ENCODE measurements at places on chromosomes 4 and X.

DNA sequence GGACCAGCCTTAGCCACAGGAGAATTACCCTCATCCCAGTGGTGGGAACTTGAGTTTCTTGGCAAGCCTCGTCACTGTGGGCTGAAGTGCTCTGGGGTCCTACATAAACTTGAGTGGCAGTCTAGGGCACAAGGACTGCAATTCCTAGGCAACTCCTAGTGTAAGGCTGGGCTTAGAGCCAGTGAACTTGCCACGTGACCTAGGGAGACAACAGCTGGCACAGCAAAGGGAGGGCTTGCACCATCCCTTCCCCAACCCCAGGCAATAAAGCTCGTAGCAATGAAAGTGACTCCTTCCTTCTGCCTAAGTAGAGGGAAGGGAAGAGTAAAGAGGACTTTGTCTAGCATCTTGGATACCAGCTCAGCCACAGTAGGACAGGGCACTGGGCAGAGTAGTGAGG lies 81.8 kb downstream of the TEX11 start:
- no peak for DNase-seq

DNA sequence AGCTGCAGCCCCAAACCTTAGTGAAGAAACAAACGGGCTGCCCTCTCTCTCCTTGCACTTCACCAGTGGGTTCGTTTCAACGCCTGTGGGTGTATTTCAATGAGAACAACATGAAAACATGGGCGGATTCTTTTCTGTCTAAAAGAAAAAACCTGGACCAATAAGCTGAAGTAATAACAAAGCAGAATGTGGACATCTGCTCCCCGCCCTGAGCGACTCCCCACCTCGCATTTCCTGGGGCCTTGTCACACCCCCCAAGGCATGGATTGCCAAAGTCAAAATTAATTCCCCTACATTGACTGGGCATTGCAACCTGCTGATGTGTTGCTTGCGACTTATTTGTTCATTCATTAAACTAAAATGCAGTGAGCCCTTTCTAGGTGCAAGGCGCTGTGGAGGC lies 142.9 kb downstream of the BCOR start:
- no peak for DNase-seq

- DNase-seq, result no peak
Measured at GRCh38 chrX:155069414-155069813, 1.5 kb downstream of the CMC4 start.

DNA sequence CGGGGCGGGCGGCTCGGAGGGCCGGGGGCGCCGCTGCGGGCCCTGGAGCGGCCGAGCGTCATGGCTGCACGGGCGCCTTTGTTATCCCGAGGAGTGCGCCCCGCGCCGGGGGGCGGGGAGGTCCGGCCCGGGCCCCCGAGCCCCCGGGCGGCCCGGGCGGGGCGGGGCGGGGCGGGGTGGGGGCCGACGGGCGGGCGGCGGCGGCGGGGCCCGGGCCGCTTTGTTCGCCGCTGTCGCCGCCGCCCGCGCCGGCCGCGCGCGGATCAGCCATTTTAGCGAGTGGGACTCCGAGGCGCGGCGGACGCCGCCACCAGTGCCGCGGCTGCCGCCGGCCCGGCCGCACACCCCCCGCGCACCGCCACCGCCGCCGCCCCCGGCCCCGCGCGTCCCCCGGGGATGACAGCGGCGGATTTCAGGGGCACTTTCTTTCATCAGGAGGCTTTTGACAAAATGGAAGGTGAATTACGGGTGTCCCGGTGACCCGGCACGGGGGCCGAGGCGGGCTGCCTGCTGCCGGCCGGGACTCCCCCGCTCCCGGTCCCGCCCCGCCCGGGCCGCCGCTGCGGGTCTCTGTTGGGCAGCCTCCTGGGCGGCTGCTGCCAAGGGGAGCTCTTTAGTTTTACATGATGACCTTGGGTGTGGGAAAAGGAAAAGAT lies 1.2 kb downstream of the HMGB3 start:
- no peak for DNase-seq

DNA sequence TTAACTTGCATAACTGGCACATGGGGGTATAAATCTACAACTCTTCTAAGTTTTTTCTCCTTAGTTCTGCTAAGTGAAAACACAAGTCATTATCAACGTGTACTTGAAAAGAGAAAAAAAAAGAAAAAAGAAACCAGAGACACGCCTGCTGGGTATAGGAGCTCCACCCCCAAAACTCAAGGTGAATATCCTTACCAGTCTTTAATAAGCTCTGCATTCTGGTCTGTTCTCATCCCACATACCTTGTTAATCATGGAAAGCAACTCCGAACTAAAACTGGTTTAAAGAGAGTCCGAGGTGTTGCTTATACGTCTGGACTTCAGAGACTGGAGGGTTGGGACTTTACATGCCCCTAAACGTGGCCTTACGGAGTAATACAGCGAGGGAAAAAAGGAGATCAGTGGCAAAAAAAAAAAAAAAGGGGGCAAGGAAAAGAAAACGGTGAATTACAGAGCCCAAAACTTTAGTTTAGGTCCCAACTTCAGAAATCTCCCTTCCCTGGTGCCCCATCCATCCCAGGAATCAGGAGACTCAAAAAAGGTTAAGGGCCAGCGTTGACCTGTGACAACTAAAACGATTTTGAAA lies 1.0 kb downstream of the PGRMC2 start:
- no peak for DNase-seq

DNA sequence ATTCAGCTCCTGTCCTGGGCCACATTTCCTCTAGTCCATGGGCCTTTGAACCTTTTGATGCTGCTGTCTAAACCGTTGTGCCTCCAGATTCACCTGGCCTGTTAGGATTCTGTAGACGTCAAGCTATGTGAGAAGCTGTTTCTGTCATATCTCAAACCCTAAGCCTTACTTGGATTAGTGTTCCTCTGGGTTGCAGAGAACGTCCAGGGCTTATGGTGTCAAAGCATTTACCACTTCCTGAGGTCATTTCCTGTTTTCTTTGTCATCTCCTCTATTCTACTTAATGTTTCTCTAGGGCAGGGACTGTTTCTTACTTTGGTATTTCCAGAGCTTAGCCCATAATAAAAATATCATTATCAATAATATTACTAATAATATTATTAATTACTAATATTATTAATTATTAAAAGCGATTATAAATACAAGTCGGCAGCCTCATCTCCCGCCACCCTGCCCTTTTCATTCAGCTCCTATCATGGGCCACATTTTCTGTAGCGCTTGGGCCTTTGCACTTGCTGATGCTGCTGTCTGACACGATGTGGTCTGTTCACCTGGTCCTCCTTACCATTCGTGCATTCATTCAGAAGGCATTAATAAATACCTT lies 19.1 kb downstream of the PRIMPOL start:
- no peak for DNase-seq

DNA sequence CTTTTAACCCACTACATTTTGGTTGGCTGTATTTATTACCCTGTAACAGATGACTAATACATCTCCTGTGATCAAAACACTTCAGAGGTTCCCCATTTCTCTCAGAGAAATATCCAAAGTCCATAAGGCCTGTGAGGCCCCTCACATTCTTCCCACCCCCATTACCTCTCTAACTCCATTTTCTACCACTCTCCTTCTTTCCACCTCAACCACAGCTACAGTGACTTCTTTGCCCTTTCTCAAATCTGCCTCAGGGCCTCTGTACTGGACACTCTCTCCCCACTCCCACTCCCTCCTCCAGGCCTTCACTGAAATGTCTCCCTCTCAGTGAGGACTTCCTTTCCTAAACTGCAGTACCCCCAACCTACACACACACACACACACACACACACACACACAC lies 8.4 kb upstream of the TMEM144 start:
- DNase-seq, result no peak

GRCh38 chr4:76601791-76602190 lies 166.8 kb downstream of the SHROOM3 start:
- DNase-seq, result no peak

- DNase-seq, result no peak
Measured at GRCh38 chrX:110462957-110463356, 104.3 kb downstream of the RTL9 start.

DNA sequence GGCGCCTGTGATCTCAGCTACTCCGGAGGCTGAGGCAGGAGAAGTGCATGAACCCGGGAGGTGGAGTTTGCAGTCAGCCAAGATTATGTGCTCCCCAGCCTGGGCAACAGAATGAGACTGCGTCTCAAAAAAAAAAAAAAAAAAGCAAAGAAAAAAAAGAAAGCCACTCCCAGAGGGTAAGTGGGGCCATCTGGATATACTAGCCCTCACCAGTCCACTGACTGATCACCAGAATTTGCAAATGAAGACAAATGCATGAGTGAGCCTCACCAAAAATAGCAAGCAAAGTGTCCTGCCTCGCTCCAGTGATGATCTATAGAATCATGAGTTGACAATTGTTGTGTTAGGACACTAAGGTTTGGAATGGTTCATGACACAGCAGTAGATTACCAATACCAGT lies 47.6 kb downstream of the ZFP42 start:
- no peak for DNase-seq

DNA sequence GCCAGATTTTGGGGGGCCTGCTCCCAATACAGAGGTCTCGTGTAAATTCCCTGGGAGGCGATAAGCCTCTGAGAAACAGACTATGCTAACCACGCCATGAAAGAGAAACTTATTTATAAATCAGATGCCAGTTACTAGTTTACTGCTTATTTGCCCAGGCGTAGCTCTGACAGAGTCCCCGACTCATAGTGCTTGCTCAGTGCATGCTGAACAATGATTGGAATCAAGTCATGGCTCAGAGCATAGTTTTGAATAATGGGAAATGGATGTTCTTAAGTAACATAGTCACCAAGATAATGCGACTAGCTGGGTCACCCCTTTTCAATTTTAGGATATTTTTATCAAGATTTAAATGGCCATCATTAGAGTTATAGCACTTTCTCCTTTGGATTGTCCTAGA lies 39.9 kb downstream of the HTT start:
- DNase-seq, result no peak

DNA sequence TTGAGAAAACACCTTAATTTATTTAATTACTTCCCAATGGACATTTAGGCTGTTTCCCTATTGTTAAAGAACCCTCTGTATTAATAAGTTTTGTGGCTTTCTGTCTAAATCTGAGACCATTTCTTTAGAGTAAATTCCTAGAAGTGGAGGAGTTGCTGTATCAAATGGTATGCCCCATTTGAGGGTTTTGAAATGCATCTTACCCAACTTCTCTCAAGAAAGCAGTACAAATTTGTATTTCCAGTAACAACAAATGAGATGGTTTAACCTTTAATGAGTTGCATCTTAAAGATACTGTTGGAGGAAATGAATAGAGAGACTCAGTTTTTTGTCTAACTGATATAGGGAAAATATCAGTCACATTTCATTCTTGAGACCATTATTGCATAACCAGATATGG lies 70.5 kb upstream of the CBLL2 start:
- DNase-seq, result no peak

GRCh38 chr4:61239250-61239649 lies 39.1 kb downstream of the ADGRL3 start:
- DNase-seq, result no peak

DNA sequence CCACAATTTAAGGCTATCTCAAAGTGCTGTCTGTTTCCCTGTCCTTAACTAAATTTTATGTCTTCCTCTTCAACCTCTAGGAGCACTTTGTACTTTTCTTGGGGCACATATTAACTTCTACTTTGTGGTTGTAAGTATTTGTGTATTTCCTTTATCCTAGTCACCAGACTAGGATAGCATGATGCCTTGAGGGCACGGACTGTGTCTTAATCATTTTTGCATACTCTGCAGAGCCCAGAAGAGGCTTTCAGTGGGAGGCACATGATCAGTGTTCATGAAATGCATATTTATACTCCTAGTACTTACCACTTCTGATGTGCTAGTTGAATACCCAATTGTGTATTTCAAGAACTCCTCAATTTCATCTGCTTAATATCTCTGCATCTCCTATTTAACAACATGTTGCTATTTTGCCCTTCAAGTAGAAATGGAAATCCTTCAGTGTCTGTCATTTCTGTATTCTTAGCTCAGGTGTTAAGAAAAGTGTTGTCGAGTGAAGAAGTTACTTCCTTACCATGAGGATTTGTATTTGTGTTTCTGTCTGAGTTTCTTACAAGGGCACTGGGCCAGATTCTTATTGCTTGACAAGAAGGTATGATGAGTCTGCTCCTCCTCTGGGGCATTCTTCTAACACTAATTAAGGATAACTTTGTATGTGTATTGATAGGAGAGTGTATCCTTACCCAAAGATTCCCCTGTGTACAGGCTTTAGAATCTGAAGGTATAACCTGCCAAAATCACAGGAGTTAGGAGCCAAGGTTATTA lies 28.3 kb upstream of the PGRMC2 start:
- no peak for DNase-seq

- no peak for DNase-seq
Measured at GRCh38 chrX:108072746-108073145, 18.6 kb downstream of the PSMD10 start.

DNA sequence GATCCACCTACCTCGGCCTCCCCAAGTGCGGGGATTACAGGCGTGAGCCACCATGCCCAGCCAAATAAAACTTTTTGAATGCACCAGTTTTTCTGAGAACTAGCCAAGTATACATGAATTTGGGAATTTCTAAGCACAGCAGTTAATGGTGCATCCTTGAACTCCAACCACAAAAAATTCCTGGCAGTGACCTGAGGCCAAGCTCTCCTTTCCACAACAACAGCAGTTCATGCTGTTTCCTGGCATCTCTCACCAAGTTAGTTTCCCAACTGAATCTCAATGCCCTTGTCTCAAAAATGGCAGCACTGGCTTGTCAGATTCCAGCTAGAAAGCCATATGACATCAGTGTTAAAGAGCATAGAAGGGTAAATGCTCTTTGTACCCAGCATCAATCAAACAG lies 15.9 kb upstream of the XKRX start:
- no peak for DNase-seq

- no peak for DNase-seq
Measured at GRCh38 chr4:84901173-84901572, 65.3 kb downstream of the WDFY3 start.

DNA sequence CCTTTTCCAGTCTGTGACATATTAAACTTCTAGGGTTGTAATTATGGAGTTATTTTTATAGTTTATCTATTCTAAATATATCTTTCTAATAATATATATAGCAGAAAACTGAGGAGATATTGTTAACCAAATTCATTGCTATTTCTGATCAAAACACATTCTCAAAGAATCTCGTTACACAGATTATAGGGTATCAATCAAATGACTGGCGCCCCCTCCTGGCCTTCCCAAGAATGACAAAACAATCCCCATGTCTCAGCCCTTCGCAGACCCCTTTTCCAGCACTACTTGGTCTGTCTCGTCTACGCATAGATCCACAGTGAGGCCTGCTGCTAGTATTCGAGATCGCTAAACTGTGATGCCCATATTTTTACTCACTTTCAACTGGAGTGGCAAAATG lies 209.3 kb downstream of the GPC3 start:
- DNase-seq, result peak; percentile 21

DNA sequence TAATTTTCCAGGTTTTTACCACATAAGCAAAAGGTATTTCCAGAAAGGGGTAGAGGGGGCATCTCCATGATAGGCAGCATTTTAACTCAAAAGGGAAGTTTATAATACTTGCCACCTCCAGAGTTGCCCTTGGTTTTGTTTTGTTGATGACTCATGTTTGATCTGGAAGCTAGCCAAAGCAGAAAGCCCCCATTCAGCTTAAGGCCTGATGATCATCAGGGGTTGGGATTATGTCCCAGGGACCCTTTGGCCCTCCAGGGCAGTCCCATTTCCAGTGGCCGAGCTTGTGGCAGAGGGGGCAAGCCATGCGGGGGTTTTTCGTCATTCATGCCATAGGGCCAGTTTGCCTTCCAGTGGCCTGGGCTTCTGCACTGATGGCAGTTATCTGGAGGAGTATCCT lies 143.0 kb upstream of the PLAC1 start:
- no peak for DNase-seq
